ENCODE measurements at places on chromosomes 5 and 9.
A peak's percentile ranks its signal among the peaks of the same experiment; 100 is the strongest.

- DNase-seq = no peak
Observed at GRCh38 chr9:132828201-132828770, 49.8 kb downstream of the AK8 start.

GRCh38 chr5:58182287-58182841, 277.5 kb downstream of the PLK2 start:
- DNase-seq = no peak

DNA sequence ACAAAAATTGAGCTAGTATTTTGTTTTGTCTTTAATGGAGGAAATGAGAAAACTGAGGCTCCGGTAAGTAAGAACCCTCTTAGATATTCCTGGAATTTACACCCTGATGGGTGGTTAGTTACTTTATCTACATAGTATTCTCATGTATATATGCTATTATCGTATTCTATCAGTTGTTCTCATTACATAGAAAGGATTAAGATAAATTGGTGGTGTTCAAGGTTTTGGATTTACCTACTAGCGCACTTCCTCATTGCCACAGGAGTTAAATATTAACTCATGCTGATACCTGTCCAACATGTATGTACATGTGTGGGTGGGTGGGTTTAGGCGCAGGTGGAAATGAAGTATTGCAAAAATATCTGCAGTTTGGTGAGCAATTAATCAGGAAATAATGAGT, 61.1 kb upstream of the IFNE start:
- DNase-seq = no peak

- no peak for DNase-seq
Observed at GRCh38 chr5:61637566-61637965, 305.5 kb downstream of the ZSWIM6 start.

DNA sequence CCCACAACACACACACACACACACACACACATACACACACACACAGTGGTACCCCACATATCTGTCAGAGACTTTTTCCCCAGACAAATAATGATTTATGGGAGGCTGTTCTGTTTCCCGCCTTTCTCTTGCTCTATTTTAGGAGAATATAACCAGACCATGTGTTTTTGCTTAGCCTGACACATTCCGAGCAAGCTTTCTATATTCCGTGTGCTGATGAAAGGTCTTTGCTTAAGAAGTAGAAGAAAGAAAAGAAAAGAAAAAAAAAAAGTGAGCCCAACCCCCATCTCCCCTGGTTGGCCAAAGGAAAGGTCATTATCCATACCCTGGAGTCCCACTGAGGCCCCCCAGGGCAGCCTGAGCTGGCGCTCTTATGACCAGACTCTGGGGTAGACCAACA, 338.6 kb downstream of the SLIT3 start:
- DNase-seq = no peak

GRCh38 chr5:91382530-91383026, 539 bp downstream of the ARRDC3 start:
- DNase-seq = peak; percentile 46

DNA sequence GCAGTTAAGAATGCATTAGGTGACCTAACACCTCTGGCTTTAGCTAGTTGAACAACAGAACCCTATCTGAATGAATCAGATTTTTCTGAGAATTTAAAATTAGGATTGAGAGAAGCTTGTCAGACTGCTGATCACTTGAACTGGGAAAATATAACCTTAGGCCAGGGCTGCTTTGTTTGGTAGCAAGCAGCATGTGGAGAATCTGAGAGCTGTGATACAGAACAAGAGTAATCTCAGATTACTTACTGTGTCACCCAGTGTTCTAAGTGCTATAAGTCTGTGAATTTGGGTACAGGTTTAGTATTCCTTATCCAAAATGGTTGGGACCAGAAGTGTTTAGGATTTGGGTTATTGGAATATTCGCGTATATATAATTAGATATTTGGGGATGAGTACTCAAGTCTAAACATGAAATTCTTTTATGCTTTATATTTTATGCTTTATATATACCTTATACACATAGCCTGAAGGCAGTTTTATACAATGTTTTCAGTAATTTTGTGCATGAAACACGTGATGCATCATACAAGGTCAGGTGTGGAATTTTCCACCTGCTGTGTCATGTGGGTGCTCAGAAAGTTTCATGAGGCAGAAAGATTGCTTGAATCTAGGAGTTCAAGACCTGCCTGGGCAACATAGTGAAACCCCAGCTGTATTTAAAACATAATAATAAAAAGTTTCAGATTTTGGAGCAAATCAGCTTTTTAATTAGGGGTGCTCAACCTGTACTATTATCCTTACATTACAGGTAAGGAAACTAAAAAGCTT, 8.3 kb upstream of the CHD1 start:
- DNase-seq = no peak

DNA sequence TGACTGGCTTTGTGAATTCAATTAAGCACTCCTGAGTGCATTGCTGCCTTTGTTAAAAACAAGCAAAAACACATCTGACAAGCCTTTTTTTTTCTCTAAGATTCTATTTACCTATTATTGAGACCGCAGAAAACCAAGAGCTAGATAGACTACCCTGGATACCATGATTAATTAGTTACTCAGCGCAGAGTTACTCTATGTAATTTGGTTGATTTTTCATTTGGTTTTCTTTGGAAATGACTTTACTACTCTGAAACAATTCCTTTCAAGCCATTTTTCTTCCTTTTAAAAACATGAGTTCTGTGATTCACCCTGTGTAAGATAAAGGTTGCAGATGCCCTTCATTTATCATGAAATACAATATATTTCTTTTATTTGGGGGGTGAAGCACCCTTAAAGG, 421.6 kb upstream of the PIK3R1 start:
- DNase-seq = no peak

DNA sequence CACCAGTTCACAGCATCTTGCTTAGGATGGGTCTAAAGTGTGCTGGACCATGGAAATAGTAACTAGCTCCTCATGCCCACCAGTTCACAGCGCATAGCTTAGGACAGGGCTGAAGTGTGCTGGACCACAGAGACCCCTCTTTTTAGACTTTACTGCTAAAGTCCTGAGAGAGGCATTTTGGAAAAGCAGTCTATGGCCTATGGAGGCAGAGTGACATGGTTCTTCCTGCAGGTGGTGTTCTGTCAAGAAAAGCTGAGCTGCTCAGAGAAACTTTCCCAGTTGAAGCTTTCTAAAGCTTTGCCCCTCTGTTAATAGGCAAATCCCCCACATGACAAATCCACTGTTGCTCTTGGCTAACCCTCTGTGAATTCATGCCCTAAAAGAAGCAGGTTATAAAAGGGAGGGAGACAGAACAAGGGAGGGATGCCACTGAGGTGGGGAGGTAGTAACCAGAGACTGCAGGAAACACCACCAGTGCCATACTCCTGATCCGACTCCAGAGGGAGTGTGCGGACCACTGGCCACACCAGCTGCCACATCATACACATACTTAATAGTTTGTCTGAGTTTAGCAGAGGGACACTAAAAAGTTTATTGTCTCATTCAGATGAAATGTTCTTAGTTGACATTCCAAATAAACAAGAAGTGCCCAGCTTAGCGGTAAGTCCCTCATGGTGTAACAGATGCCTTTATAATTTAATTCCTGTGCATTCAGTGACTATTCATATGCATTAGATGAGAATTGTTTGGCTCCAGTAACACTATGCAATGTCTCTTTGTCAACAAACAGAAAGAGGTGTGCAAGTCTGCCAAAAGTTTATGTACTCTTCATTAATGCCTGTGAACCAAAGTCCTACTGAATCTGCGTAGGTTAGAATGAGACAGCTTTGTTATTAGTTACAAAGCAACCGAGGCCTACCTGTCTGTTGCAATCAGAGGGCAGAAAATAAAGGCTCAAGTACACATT, 236.2 kb upstream of the NFIL3 start:
- DNase-seq = no peak

DNA sequence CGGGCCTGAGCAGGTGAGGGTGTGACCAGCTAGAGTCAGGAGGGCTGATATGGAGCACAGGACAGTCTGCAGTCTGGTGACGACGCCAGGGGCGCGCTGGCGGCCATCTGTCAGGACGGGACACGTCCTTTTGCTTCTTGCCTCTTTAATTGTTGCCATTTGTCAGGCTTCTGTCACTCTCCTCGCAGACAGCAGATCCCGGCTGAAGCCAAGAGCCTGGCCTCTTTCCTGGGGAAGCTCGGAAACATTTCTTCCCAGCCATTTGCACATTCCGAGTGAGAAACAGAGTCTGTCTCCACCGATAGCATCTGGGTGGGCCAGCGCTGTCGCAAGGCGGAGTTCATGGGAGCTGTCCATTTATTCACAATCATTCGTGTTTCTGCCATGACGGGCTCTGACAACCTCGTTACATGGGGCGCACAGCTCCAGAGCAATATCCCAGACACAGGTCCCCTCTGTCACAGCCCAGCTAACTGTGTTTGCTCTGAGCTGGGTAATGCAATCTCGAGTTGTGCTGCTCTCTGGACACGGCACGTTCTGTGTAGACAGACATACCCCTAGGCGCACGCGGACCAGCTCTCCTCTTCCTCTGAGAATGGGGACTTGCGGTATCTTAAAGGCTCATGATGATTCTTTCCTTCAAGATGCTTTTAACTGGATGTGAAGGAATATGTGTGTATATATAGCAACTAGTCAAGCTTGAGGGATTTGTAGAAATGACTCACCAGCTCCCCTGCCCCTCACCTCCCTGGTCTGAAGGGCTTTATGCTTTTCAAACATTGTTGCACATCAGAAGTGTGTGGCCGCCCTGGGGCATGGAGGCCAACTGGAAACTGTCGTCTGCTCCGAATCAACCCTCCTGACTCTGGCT, 105.3 kb upstream of the FCN2 start:
- DNase-seq = no peak

DNA sequence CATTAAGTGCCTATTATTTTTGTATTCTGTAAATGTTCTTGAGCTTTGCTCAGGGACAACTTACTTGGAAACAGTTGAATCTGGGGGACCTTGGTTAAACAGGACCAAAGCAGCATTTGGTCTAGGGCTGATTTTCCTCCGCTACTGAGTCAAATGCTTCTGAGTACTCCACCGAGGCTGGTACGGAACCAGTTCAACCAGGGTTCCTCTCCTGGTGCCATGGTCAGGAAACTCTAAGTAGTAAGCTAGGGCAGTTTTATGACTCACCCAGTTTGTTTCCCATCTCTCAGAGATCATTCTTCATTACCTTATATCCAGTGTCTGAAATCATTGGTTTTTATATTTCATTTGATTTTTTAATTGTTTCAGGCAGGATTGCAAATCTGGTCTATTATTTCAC, 111.9 kb upstream of the TNFAIP8 start:
- no peak for DNase-seq

GRCh38 chr5:132030610-132031009, 19.2 kb upstream of the ACSL6 start:
- no peak for DNase-seq

DNA sequence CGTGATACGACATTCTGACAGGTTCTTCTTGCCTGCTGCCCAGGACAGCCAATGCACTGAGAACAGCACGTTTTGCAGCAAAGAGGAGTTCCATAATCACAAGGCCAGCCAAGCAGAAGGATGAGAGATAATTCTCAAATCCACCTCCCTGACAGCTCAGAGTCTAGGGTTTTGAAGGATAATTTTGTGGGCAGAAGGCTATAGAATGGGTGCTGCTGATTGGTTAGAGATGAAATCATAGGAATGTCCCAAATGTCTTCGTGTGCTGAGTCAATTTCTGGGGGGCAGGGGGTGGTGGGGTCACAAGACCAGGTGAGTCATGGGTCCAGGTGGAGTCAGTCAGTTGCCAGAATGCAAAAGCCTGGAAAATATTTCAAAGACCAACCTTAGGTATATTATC, 175.5 kb upstream of the SLC30A5 start:
- no peak for DNase-seq

DNA sequence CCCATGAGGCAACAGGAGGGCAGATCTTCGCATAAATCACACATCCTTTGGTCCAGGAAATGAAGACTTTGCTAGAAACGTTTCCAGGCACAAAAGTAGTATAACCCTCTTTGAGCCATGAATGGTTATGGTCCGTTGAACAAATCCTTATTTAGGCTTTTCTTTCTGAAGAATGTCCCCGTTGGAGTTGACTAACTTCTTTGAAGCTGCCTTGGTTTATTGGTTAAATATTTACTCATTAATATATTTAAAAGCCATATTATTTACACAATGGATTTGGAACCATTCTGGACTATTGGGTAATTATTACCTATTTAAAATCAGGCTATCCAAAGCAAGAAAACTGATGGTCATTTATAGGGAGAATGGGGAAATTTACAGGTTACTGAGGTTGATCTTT, 347.6 kb upstream of the SLC30A5 start:
- DNase-seq = no peak

DNA sequence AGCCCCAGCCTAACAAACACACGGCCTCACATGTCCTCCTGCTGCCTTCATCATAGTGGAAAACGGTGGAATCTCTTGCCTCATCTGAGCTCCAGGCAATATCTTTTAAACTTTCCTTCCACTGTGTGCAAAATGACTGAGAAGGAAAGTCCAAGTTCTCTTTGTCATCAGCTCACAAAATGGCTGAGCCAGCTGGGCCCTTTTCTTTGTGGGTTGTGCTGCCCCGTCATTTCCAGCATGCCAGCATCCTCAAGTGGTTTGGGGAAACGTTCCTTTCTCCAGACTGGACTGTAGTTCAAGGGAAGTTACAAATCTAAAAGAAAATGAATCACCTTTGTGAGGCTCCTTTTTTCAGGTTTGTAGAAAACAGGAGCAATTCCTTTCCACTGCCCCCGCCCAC, 171.1 kb upstream of the FSTL4 start:
- DNase-seq = no peak

DNA sequence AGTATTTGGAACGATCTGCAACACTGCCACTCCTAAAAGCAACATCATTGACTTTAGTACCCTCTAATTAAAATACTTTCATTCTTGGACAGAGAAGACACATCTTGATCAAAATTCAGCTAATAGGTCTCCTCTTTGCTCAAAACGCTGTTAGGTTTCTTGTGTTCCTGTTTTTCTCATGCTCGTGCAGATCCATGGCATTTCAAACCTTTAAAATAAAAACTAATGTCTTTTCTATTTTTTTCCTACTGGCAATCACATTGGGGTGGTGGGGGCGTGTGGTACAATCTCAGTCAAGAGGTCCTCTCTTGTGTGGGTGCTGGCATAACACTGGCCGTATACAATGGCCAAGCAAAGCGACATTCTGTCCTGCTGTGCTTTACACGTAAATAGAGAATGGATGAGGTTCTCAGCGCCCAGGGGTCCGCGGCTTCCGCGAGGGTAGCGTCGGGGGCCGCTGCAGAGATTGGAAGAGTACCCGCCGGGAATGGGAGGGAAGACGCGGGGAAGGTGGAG, 315 bp upstream of the GPR150 start:
- DNase-seq = no peak

GRCh38 chr9:107810461-107810961, 320.9 kb upstream of the KLF4 start:
- no peak for DNase-seq

GRCh38 chr5:162769019-162769418, 668.4 kb upstream of the CCNG1 start:
- DNase-seq = peak; percentile 12

DNA sequence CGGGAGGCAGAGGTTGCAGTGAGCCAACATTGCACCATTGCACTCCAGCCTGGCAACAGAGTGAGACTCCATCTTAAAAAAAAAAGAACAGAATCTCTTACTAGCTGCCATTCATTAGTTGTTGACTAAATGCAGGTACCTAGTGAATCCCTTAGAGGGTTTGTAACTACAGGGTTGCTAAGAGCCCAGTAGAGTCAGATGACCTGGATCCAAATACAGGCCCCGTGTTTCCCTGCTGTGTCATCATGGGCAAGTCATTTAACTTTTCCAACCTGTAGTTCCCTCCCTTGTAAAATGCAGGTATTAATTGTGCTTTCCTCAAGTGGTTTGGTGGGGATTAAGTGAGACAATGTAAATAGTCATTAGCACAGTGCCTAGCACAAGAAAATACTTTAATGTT, 32.8 kb downstream of the PLAC8L1 start:
- DNase-seq = no peak

- DNase-seq = no peak
Observed at GRCh38 chr5:142287096-142287972, 37.5 kb downstream of the SPRY4 start.

All from DND-41 (cell line).